ENCODE measurements at places on chromosomes 7 and 10. TPM values are rescaled to one million over a fixed set of nuclear protein-coding genes. Genes with fewer than 3 reads are reported as not detected.

The PAPSS2 gene
- total RNA-seq: 93.9 TPM

DNA sequence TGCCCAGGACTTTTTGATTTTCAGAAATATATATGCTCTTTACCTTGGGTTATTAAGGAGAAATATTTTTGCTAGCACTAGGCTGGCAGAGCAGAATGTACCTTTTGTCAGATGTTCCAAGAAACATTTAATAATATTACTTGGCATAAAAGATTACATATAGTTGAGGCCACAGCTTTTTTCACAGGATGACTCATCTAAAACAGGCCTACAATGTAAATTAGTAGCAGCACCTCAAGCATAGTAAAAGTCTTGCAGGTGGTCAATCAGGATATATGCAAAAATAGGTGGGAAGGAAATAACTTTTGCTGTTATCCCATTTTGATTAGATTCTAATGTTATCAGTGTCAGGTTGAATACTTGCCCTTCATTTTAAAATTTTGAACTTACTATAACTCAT lies 14.9 kb upstream of the ITGB1 start:
- DNase-seq: no peak

- DNase-seq: no peak
Measured at GRCh38 chr7:17040716-17041115, 158.9 kb upstream of the AGR3 start.

The HOXA4 gene
- 42.4 TPM for total RNA-seq

The MMD2 gene
- total RNA-seq: not detected

DNA sequence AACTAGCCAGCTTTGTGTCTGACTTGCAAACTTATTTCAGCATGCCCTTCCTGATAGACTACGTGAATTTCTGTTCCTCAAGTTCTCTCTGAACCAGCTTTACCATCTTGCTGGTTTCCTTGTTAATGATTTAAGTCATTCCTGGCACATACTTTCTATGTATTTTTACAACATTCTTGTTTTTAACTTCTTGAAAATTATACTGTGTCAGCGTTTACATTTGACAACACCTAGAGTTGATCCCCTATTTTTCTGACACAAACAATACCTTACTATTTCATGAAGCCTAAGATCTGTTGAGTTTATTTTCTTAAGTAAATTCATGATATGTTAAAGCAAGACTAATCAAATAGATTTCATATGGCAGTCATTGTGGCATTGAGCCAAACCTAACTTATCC lies 686.3 kb downstream of the XPNPEP1 start:
- no peak for DNase-seq

The CRPPA gene
- 2.6 TPM for total RNA-seq

The RFC2 gene
- 10.4 TPM for total RNA-seq

DNA sequence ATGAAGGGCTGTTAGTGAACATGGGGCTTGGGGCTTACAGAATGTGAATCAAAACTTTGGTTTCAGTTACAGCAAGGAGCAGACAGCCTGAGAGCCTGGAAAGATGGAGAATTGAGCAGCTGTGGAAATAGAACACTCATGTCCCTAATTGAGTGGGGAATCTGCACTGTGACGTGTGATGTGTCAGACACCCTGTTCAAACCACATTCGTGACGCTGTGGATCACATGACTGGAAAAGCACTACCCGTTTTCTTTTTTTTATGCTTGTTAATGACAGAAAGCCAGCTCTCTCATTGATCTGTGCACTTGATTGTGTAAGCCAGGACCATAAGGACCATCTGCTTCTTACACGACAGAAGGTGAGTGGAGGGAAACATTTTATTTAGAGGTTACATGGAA lies 15.1 kb upstream of the TBX20 start:
- no peak for DNase-seq

DNA sequence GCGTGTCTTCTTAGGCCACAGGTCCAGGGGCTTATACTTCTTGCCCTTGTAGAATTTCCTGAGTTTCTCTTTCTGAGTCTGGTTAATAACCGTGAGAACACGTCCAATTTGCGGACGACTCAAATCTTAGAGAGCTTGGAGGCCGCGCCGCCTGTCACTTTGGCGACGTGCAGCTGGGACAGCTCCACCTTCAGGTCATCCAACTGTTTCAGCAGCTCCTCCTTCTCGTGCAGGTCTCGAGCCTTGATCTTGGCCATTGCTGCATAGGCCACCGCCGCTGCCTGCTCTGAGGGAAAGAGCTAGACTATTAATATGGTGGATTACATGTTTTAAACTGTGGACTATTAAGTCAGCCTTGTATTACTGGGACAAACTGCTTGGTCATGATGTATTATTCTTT lies 26.9 kb downstream of the EVX1 start:
- no peak for DNase-seq

GRCh38 chr7:1738511-1738910 lies 68.4 kb downstream of the ELFN1 start:
- no peak for DNase-seq

GRCh38 chr7:29508608-29509007 lies 55.0 kb upstream of the PRR15 start:
- DNase-seq: no peak

The MYH16 gene
- total RNA-seq: not detected

DNA sequence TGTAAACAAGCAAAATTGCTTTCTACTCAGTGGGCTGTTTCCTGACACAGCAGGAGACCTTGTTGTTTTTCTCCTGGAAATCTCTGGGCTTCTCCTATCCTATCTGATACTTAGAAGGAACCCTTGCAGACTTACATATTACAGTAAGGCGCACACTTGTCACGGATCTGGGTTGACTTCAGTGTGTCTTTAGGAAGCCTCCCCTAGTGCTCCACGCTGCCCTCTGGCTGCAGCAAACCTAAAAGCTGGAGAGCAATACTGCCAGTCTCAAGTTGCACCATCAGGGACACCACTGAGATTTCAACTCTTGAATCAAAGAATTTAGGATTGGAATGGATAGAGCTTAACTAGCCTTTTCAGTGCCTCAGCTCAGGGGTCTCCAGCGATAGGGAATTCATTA lies 495.3 kb downstream of the LRMDA start:
- peak; percentile 47 for DNase-seq

DNA sequence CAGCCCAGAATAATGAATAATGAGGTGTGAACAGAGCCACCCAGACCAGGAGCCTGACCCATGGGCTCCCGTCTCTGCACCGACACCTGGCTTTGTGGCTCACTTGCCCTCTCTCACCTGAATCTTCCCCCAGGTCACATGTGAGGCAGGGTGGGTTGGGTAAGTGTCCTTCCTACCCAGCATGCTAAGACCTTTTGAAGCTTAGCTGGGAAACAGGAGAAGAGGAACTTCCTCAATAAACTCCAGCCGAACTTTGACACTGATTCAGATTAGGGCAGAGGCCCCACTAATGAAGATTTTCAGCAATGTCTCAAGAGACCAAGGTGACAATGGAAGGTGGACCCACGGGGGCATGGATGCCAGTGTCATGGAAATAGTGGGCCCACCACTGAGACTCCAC lies 46.6 kb upstream of the AQP1 start:
- no peak for DNase-seq

The NANOS1 gene
- 3.0 TPM for total RNA-seq

DNA sequence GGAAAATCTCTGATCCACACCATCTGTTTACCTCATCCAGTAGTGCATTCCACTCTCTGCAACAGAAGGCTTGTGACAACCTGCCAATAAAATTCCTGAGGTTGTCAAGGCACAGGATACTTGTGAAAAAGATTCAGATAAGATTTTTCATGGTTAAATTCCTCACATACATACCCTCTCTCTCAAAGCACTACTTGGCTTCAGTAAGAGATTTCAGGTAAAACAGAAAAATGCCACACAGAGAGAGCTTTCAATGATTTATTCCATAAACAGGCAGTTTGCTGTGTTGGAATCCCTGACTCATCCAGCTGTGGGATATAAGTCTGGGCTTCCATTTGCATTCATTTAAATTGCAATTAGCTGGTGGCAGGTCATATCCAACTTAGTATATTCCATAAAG lies 99.7 kb upstream of the CAV2 start:
- no peak for DNase-seq

DNA sequence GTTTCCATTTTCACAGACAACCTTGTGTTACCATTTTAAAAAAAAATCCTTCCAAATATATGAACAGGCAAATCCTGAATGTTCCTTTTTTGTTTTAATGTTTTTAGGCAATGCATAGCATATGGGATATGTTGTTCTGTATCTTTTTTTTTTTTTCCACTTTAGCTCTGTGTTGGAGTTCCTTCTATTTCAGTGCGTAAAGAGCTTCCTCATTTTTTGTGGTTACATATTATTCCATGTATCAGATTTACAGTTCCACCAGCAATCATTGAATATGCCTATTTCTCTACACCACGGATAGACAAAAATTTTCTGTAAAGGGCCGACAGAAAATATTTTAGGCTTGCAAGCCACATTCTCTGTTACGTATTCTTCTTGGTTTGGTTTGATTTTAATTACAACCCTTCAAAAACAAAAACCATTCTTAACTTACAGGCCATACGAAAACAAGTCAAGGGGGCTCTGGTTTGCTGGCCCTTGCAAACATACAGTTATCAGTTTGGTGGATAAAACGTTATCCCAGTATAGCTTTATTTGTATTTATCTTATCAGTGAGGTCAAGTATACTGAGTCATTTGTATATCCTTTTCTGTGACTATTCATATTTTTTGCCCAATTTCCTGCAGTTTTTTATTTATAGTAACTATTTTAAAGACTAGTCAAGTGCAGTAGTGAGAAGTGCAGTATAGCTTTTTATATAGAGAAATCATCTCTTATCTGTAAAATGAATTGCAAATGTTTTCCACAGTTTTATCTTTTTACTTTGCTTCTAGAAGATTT lies 55.7 kb downstream of the RALA start:
- no peak for DNase-seq
